ENCODE measurements at places on chromosomes 4 and X.

GRCh38 chrX:85379174-85379907 is at the start of gene POF1B:
POF1B (minus strand) TSS chrX:85379665; CDS start chrX:85379454, 211 bp downstream.
- no peak for DNase-seq

GRCh38 chr4:121791481-121791880 is 9.6 kb upstream of the EXOSC9 start:
- DNase-seq: no peak

GRCh38 chr4:23970201-23970850 is 80.5 kb upstream of the PPARGC1A start:
- DNase-seq: no peak

GRCh38 chr4:113325876-113326615 is 276.6 kb downstream of the ANK2 start:
- DNase-seq: no peak

GRCh38 chr4:108851366-108851765 is 88.5 kb upstream of the ETNPPL start:
- DNase-seq: no peak

DNA sequence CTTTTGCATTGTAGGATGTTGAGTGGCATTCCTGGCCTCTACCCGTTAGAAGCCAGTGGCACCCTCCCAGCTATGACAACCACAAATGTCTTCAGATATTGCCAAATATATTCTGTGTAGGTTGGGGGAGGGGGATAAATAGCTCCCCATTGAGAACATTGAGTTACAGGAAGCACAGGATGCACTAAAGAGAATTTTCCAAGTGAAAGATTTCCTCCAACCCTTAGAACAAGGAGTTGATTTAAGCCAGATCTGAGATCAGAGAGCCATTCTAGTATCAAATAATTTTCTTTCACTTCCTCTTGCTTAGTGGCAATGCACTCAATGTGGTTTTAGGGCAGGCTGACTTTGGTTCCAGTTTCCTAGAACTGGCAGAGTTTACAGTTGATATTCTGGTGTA is 436.6 kb downstream of the C4orf33 start:
- no peak for DNase-seq

DNA sequence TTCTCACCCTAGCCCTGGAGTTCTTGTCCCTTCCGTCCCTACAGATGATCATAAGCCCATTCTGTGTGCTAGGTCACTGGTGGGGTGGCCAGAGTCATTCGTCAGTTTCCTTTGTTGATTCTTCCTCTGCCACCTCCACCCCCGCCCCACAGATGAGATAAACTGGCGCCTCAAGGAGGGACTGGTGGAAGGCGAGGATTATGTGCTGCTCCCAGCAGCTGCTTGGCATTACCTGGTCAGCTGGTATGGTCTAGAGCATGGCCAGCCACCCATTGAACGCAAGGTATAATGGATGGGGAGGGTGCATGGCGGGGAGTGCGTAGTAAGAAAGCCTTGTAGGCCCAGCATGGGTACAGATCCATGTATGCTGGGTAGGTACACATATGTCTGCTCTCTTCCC is 6.4 kb downstream of the USP11 start:
- no peak for DNase-seq

- no peak for DNase-seq
Observed at GRCh38 chr4:15232366-15233263, 195.2 kb upstream of the C1QTNF7 start.

DNA sequence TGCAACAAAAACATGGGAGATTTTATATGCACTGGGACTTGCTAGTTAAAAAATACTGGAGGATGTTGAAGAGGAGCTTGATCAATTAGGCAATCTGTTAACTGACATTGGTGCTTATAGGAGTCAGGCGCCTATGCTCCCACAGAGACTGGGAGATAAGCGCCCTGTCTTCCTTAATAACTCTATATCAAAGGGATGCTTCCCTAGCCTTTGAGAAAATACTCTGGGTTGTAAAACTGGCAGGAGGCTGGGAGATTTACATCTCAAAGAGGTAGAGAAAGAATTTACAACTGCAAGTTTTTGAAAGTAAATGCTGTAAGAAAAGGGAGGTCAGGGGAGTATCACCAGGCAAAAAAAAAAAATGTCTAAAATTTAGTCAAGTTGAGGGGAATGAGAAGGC is 325.4 kb downstream of the PCDH10 start:
- no peak for DNase-seq

DNA sequence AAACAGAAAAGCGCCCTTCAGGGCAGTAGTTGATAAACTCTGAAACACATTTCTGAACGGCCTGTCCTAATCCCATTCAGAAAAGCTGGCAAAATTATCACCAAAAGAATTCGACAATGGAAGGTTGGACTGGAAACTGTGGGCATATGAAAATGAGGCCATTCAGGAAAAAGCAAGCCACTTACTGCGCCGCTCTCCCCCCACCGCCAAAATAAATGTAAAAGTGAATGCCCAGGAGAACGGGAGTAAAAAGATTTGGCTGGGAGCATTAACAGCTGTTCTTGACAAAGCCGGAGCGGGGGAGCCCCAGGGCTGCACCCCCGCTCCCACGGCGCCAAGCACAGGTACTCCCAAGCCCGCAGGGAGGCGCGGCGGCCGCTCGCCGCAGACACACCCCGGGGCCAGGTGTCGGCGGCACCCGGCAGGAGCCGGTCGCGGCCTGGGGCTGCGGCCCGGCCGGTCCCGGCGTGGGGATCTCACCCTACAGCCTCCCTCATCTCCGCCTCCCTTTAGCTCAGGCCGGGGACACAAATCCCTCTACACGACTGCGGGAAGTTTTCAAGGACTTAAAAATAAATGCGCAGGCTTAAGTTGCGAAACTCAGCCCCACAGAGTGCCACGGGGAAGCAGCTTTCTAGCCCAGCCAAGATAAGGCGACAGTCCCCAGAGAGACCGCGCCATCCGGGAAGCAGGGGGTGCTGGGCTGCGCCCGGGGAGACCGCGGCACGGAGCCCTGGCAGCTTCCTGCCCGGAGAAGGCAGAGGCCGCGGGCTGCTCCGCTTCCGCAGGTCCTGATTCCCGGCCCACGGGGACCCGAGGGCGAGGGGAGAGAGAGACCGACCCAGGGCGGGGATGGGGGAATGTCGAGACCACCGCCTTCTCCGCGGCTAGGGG is 593 bp downstream of the SH3RF1 start:
- DNase-seq: no peak

DNA sequence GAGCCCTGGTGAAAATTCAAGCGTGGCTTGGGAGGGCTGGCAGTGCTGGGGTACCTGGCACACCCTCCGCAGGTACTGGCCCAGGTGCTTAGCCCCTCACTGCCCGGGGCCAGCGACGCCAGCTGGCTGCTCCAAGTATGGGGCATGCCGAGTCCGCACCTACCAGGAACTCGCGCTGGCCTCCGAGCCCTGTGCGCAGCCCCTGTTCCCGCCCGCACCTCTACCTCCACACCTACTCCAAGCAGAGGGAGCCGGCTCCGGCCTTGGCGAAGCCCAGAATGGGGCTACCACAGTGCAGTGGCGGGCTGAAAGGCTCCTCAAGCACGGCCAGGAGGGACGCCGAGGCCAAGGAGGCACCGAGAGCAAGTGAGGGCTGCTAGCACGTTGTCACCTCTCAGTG is 14.9 kb upstream of the DHX15 start:
- no peak for DNase-seq

- no peak for DNase-seq
Observed at GRCh38 chr4:108193886-108194672, 25.3 kb upstream of the LEF1 start.

- DNase-seq: no peak
Observed at GRCh38 chr4:67288964-67289363, 256.3 kb downstream of the CENPC start.

GRCh38 chrX:51866210-51866609 is 27.2 kb upstream of the MAGED1 start:
- no peak for DNase-seq

DNA sequence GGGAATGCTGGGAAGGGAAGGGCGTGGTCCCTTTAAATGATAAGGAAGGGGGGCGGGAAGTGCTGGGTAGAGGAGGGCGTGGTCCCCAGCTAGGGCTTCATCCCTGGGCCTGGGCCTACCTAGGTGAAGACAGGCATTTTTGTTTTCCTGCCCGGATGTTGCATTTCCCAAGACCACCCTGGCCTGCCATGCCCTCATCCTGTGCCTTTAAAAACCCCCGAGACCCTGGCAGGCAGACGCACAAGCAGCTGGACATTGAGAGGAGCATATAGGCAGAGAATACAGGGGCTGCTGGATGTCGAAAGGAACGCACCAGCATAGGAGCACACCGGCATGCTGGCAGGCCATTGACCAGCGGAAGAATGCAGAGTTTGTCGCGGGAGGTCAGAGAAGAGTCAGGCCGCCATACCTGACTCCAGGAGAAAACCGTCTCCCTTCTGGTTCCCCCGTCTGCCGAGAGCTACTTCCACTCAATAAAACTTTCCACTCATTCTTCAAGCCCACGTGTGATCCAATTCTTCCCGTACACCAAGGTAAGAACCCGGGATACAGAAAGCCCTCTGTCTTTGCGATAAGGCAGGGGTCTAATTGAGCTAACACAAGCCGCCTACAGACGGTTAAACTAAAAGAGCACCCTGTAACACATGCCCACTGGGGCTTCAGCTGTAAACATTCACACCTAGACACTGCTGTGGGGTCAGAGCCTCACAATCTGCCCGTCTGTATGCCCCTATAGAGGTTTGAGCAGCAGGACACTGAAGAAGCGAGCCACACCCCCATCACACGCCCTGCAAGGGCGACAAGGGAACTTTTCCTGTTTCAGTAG is 2.9 kb upstream of the AGA start:
- no peak for DNase-seq

- DNase-seq: no peak
Observed at GRCh38 chr4:112156112-112156511, 10.9 kb downstream of the FAM241A start.

DNA sequence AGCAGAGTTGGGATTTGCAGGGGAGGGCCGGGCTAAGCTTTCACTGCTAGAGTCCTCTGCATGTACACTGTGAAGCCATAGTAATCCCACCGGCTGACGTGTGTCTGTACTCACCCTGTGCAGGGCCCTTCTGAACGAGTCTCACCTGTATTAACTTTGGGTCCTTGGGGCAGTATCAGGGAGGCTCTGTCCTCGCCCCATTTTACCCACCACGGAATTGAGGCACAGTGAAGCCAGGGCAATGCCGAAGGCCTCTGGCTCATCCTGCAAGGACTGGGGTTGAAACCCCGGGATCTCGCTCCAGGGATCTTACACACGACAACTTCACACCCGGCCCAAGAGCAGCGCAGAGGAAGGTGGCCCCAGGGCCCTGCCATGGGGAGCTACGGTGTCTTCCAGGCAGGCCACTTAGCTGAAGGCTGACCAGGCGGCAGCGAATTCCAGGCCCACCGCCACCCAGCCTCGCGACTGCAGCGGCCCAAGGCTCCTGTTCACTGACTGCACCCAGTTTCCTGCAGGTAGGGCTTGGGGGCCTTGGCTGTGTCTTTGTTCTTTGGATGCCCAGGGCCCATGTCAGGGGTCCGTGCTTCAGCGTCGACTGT is 75.5 kb upstream of the ADRA2C start:
- no peak for DNase-seq

GRCh38 chr4:159455675-159456237 is 352.9 kb downstream of the RAPGEF2 start:
- DNase-seq: no peak

DNA sequence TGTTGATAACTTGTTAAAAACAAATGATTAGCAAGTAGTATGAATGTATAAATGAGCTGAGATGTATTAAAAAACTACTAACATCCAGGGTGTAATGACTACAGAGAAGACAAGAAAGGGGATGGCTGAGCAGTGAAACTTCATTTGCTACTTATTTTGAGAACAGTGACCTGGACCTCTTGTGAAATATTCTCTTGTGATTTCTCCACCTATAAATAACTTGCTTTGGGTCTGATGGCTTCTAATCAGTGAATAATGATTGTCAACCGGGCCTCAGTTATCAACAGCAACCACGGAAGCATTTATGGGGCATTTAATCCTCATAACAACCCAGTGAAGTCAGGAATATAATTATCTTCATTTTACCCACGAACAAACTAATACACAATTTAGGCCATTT is 154.2 kb upstream of the HAND2 start:
- no peak for DNase-seq

DNA sequence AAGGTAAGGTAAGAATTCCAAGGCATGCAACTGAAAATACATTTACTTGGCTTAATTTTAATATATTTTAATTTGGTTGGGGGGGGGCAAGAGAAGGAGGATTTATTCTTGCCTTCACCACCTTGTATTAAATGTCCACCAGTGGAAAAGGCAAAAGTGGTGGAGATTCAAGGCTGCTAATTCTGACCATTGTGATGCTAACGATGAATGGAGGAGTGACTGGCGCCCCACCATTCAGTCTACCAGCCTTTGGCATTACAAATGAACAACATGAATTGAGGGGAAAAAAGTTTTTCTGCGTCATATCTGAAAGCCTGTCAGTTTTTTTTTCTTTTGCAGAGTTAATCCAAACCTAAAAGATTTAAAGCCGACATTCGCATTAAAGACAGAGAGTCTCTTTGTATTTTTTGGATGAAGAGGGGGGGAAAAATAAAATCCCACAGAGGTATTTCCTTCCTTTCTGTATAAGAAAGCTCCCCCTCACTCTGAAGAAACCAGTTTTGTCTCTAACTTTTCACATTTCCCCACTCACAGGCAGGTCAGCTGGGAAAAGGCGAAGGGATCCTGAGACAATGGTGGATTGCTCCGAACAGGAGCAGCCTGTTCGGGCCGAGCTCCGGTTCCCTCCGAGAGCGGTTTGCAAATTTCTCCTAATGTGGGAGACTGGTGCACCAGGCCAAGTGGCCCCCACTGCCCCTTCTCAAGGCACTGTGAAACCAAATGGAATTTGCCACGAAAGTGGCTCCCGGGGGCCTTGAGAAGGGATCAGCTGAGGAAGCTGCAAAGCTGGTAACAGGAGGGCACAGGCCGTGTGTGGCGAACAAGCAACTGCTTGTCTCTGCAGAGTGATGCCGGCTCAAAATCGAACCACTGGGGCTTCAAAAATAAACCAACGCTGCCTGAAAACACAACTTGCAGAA is 28.1 kb downstream of the SHISA3 start:
- DNase-seq: no peak

DNA sequence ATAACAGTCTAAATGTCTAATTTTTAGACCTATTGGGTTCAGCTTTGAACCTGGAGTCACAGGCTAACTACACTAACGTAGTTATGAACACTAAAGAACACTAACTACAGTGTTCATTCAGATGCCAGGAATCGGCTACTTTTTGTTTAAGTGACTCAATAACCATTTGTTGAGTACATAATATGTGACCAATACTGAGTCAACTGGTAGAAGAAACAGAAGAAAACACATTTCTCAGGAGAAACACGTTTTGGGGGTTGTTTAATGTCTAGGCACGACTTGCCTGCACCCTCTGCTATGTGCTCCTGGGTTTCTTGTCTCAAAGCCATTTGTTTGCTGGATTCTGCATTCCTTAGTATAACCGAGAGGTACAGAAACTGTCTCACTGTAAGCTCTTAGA is 18.6 kb upstream of the CLNK start:
- DNase-seq: no peak

- no peak for DNase-seq
Observed at GRCh38 chrX:121283921-121284320, 236.5 kb downstream of the GLUD2 start.

DNA sequence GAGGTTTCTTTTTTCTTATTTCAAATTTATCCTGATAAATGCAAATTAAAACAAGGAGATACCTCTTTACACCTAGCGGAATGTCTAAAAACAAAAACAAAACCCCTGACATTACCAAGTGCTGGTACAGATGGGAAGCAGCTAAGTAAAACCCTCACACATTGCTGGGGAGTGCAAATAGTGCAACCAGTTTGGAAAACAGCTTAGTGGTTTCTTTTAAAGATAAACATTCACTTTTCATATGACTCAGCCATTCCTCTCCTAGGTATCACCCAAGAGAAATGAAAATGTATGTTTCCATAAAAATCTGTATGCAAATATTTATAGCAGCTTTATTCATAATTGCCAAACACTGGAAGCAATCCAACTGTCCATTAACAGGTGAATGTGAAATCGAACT is 84.1 kb upstream of the HELT start:
- no peak for DNase-seq
